ENCODE measurements at places on chromosomes 2 and 18.

DNA sequence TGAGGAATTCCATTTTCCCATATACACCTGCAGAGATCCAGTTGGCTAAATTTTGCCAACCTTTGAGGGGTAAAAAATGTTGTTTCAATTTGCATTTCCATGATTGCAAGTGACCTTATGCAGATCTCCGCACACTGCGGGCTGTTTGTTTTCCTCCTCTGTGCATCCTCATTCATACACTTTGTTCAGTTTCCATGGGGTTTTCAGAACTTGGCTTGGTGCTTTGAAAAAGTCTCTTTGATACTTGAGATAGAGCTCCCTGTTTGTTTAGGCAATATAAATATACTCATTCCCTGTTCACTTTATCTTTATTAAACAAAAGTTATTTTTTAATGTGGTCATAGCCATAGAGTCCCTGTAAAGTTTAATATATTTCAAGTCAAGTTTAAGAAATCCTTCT is 353.1 kb downstream of the CMPK2 start:
- H3K27me3 ChIP-seq: no peaks in the 10 kb centered on the region
- H3K4me3 ChIP-seq: no peak overlapping the region
- no peaks in the 10 kb centered on the region for H3K36me3 ChIP-seq

- H3K36me3 ChIP-seq: no peaks in the 10 kb centered on the region
- H3K27ac ChIP-seq: no peak overlapping the region
- H3K27me3 ChIP-seq: no peaks in the 10 kb centered on the region
- peaks cover 2% of the 10 kb centered on the region for H3K4me1 ChIP-seq
- no peak overlapping the region for H3K4me3 ChIP-seq
Observed at GRCh38 chr2:30280596-30281434, 49.5 kb downstream of the LBH start.

DNA sequence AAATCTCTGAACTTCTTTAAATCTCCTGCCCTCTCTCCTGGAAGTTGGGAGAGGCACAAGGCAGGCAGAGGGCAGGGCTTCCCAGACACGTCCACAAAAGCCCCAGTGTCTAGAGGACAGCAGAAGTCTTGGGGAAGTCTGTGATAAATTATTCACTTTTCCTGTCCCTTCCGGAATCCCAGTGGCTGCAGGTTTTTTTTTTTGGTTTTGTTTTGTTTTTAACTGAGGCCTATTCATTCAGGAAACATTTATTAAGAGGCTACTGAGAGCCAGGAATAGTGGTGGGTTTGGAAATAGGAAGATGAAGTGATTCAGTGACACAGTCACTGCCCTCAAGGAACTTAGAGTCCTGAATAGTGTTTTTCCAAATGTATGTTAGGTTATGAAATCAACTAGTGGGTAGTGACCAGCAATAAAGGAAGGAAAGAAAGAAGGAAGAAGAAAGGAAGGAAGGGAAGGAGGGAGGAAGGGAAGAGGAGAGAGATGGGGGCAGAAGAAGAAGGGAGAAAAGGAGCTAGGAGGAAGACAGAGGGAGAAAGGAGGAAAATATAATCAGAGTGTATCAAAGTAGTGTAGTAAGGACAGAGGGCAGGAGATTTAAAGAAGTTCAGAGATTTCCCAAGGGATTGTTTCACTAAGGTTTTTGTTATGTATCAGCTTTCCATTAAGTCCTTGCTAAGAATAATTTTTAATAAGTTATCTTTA is 98.9 kb upstream of the ZFP36L2 start:
- no peak overlapping the region for H3K4me3 ChIP-seq
- H3K27ac ChIP-seq: no peak overlapping the region
- H3K36me3 ChIP-seq: no peaks in the 10 kb centered on the region
- no peaks in the 10 kb centered on the region for H3K4me1 ChIP-seq
- no peaks in the 10 kb centered on the region for H3K27me3 ChIP-seq

- H3K36me3 ChIP-seq: peaks cover 23% of the 10 kb centered on the region
- no peaks in the 10 kb centered on the region for H3K4me1 ChIP-seq
- H3K4me3 ChIP-seq: no peak overlapping the region
- no peak overlapping the region for H3K27ac ChIP-seq
- H3K27me3 ChIP-seq: no peaks in the 10 kb centered on the region
- DNase-seq: no peak
Observed at GRCh38 chr2:3435445-3435844, 56.0 kb downstream of the TRAPPC12 start.

DNA sequence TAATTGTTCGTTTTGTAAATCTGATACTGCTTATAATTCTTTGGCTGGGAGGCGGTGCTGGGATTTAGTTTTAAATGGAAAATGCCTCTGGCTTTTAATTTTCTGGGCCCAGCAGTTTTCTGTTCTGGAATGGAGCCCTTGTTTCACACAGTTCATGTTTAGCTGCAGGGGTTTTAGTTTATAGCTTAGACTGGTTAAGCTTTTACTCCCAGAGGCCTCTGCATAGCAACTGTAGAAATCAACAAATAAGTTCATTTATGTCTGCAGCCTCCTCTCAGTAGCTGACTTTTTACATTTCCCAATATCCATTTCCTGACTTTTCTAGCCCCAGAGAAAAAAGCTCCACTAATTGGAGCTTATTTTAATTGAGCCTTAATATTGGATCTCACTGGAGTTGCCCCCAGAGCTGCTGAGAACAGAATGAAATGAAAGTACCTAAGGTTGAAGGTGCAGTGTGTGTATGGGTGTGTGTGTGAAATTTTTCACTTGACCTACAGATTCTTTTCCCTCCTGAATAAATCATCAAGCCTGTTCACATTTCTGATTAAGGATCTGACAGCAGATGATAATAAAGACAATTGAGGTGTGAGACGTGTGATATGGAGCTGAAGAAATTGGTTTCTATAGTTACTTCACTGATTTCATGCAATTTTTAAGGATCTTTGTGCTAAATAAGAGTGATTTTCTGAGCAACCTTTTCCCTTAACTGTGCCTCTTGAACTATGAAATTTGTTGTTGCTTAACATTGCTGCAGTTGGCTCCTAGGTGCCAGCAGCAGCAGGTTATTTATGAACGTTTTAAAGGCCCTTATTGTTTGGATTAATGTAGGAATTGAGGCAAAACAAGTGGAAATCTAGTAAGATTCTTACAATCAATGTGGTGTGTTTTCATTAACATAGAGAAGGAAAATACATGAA is 109.6 kb downstream of the TAF4B start:
- H3K4me1 ChIP-seq: no peaks in the 10 kb centered on the region
- H3K27ac ChIP-seq: no peak overlapping the region
- no peak overlapping the region for H3K4me3 ChIP-seq
- no peaks in the 10 kb centered on the region for H3K27me3 ChIP-seq

GRCh38 chr2:112812318-112813267 is 24.0 kb downstream of the IL1B start:
- H3K36me3 ChIP-seq: no peaks in the 10 kb centered on the region
- no peaks in the 10 kb centered on the region for H3K27me3 ChIP-seq
- DNase-seq: no peak
- peaks cover 37% of the 10 kb centered on the region for H3K4me1 ChIP-seq
- no peak overlapping the region for H3K4me3 ChIP-seq

DNA sequence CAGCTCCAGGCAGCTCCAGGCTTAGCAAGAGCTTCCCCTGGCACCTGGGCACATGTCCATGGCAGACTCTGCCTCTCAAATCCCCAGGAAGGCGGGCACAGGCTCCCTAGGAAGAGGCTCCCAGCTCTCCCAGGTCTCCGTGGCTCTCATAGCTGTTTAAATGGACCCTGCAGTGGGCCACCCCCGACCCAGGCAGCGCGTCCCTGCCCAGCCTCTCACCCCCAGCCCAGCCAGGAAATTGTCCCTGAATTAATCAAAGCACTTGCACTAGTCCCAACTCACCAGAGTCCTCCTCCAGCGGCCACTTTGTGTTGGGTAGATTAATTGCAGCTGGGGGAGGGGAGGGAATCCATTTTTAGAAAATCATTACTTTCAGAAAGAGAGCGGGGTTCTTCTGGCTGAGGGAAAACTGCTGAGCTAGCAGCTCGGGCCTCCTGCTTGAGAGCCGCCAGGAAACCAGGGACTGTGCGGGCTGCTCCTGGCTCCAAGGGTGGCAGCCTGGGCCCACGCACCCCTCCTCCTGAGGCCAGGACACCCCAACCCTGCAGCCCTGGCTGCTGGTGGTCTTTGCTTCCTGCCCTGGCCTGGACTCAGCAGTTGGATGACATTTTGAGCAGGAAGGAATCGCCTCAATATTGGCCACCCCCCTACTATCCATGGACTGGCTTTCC is 36.0 kb downstream of the SMAD7 start:
- no peaks in the 10 kb centered on the region for H3K27me3 ChIP-seq
- no peak overlapping the region for H3K27ac ChIP-seq
- no peak for DNase-seq
- no peaks in the 10 kb centered on the region for H3K4me1 ChIP-seq

DNA sequence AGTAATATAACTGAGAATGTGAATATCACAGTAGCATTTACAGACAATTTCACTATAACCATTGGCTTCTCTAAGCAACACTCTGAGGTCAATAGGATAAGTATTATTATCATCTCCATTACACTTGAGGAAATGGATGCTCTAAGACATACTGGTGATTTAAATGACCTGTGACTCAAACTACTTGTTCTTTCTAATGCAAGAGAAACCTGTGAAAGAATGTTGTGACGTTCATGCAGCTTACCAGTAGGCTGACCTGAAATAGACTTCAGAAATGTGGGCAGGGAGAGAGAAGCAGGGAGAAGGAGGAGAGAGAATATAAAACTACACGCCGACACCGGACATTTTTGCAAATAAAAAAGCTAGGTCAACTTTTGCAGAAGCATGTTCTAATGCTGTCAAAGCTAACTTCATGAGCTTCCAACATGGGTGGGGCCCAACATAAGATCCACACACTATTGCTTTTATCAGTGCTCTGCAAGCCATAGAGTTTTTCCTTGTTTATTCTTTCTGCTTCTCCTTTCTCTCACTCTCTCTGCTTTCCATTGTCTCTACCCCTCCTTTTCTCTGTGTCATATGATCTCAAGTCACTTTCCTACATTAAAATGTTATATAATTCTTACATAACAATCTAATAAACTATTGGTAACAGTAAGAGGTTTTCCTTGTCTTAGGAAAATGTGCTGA is 217.6 kb upstream of the FN1 start:
- no peak overlapping the region for H3K27ac ChIP-seq
- no peak for DNase-seq
- peaks cover 4% of the 10 kb centered on the region for H3K4me1 ChIP-seq
- no peak overlapping the region for H3K4me3 ChIP-seq
- H3K36me3 ChIP-seq: no peaks in the 10 kb centered on the region

GRCh38 chr2:196239622-196240587 is 68.5 kb upstream of the STK17B start:
- H3K36me3 ChIP-seq: no peaks in the 10 kb centered on the region
- DNase-seq: no peak
- no peaks in the 10 kb centered on the region for H3K27me3 ChIP-seq
- H3K4me3 ChIP-seq: no peak overlapping the region

GRCh38 chr2:102753563-102754159 is 8.2 kb upstream of the TMEM182 start:
- H3K27ac ChIP-seq: no peak overlapping the region
- no peaks in the 10 kb centered on the region for H3K4me1 ChIP-seq

- H3K4me3 ChIP-seq: no peak overlapping the region
- no peak overlapping the region for H3K27ac ChIP-seq
- DNase-seq: no peak
Observed at GRCh38 chr18:46888965-46889364, 28.3 kb downstream of the PIAS2 start.

DNA sequence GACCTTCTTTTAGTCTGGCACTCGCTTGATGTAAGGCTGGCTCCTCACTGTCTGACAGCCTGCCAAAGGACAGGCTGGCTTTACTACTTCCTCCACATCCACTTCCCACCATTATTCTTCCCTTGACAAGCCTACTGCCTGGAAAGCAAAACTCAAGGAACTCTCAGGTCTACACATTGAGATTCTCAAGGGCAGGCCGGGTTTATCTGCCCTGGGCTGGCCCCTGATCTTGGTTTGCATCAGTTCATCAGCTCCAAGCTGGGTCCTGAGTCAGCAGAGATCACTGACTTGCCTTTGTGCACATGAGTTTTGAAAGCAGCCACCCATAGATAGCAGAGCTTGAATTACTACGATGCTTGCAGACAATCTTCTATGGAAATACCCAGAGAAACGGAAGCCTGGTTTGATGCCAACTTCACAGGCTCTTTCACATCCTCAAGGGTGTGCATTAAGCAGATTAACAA is 53.9 kb downstream of the KCTD18 start:
- H3K36me3 ChIP-seq: peaks cover 10% of the 10 kb centered on the region
- H3K27ac ChIP-seq: no peak overlapping the region
- H3K27me3 ChIP-seq: no peaks in the 10 kb centered on the region
- H3K4me1 ChIP-seq: no peaks in the 10 kb centered on the region

GRCh38 chr18:2976218-2977132 is 36.5 kb downstream of the LPIN2 start:
- no peak for DNase-seq
- H3K27me3 ChIP-seq: no peaks in the 10 kb centered on the region
- no peaks in the 10 kb centered on the region for H3K36me3 ChIP-seq
- H3K4me1 ChIP-seq: peaks cover 14% of the 10 kb centered on the region

- H3K27ac ChIP-seq: no peak overlapping the region
- no peaks in the 10 kb centered on the region for H3K4me1 ChIP-seq
- H3K4me3 ChIP-seq: no peak overlapping the region
- no peaks in the 10 kb centered on the region for H3K36me3 ChIP-seq
Observed at GRCh38 chr2:171201271-171201670, 40.6 kb upstream of the TLK1 start.

- DNase-seq: no peak
- H3K4me1 ChIP-seq: no peaks in the 10 kb centered on the region
- no peak overlapping the region for H3K4me3 ChIP-seq
- H3K27ac ChIP-seq: no peak overlapping the region
Observed at GRCh38 chr2:48946449-48947048, 191.0 kb upstream of the LHCGR start.

GRCh38 chr2:11669454-11670291 is at the start of gene NTSR2:
NTSR2 (minus strand) TSS chr2:11670195; CDS start chr2:11670129, 66 bp downstream.
- no peak within 1 kb of the TSS for H3K27ac ChIP-seq
- no peak within 1 kb of the TSS for H3K4me3 ChIP-seq
- no peaks in the 10 kb centered on the region for H3K36me3 ChIP-seq
- DNase-seq: no peak
- H3K27me3 ChIP-seq: peaks cover 26% of the 10 kb centered on the region

GRCh38 chr2:182165202-182165601 is 179.5 kb downstream of the PPP1R1C start:
- H3K4me1 ChIP-seq: no peaks in the 10 kb centered on the region
- H3K36me3 ChIP-seq: no peaks in the 10 kb centered on the region
- H3K27me3 ChIP-seq: no peaks in the 10 kb centered on the region
- DNase-seq: no peak
- H3K4me3 ChIP-seq: no peak overlapping the region
- H3K27ac ChIP-seq: no peak overlapping the region

DNA sequence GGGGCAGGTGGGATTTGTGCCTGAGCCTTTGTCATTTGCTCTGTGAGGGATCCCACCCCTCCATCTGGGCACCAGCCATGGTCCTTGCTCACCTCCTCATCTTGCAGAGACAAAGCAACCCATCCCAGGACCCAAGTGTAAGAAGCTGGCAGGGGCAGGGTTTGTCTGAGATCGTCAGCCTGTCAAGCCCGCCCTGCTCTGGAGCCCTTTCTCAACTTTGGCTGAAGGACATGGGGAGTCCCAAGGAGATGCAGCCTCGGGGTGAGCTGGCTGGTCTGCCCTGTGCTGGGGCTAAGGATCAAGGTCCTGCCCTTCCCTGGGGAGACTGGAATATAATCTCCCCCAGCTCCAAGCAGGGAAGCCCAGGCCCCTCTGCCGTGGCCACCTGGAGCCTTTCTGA is 86.0 kb downstream of the CAPN13 start:
- DNase-seq: no peak
- no peaks in the 10 kb centered on the region for H3K36me3 ChIP-seq
- H3K27ac ChIP-seq: no peak overlapping the region
- no peak overlapping the region for H3K4me3 ChIP-seq
- peaks cover 16% of the 10 kb centered on the region for H3K27me3 ChIP-seq

GRCh38 chr18:12890964-12891363 is 6.9 kb upstream of the PTPN2 start:
- H3K4me3 ChIP-seq: no peak overlapping the region
- no peak overlapping the region for H3K27ac ChIP-seq
- H3K27me3 ChIP-seq: no peaks in the 10 kb centered on the region

All from RWPE2 (cell line).